ENCODE measurements at places on chromosomes 11 and 22.

- DNase-seq: no peak
Measured at GRCh38 chr11:28461846-28462245, 353.7 kb downstream of the METTL15 start.

- DNase-seq: no peak
Measured at GRCh38 chr22:31122196-31122531, 602 bp upstream of the INPP5J start.

- DNase-seq: no peak
Measured at GRCh38 chr11:119121811-119122124, 388 bp downstream of the HINFP start.

DNA sequence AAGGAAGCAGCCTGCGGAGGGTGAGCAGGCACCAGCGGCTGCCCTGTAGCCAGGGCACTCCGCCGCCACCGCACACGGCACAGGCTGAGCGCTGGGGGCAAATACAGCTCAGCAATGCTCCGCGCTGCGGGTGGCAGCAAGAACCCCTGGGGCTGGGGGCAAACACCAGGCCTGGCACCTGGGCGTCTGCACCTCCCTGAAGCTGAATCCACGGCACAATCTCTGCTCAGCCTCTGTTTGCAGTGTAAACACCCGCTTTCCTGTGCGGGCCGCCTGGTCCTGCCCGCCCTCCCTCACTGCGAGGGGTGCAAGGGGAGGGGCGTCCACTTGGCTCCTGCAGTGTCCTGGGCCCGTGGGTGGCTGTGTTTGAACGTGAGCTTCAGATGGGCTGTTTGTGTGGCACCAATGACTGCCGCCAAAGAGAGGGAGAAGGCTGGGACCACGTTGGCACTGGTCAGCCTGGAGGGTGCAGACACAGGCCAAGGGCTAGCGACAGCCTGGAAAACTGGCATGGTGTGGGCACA lies 14.8 kb upstream of the MPPED1 start:
- no peak for DNase-seq

- no peak for DNase-seq
Measured at GRCh38 chr11:135006800-135007199, 594.8 kb upstream of the B3GAT1 start.

GRCh38 chr22:33723915-33724314 lies 196.4 kb downstream of the LARGE1 start:
- DNase-seq: no peak

- DNase-seq: no peak
Measured at GRCh38 chr11:96798445-96798844, 408.6 kb downstream of the JRKL start.

GRCh38 chr11:68682531-68682961 lies 1.8 kb upstream of the GAL start:
- no peak for DNase-seq

DNA sequence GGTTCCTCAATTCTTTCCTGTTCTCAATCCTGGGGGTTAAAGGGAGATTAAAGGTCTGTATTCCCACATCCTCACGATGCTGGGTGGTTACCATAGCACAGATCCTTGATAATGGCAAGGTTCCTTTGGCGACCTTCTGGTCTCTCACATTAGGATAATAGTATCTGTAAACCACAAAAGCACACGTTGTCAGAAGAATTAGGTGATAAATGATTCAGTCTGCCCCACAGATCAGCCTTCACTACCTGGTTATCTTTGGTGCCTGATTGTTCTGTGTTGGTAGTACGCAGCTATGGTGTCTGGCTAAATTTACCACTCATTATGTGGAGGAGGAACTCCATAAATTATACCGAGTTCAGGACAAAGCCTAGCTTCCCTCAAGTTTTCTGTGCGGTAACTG lies 78.4 kb downstream of the C2CD3 start:
- DNase-seq: no peak

GRCh38 chr22:46058591-46059519 lies 81.9 kb upstream of the WNT7B start:
- no peak for DNase-seq

DNA sequence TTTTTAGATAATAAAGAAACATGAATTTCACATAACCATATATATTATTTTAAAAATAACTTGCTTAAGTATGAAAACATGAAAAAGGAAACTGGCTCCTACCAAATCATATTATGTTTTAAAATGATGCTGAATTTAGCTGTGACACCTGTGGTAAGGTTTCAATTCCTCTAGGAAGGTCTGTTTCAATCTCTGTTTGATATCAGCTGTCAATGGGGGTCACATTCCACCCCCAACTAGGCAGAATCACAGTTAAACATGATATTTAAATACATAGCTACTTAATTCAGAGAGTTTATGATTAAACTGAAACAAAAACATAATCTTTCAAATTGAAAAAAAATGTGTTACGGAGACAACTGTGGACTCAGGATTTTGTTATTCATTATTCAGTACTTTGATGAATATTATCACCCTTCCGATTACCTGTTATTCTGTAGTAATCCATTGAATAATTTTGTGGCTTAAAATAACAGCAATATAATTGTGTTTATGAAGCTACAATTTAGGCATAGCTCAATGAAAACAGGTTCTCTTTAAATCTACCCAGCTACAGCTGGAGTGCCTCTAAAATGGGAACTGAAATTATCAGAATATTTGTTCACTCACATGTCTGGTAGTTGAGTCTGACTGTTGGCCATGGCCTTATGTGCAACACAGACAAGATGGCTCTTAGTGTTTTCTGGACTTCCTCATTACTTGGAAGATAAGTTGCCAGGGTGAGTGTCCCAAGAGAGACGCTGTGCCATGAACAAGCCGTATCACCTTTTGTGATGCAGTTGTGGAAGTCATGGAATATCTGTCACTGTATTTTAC lies 244.6 kb upstream of the ANO3 start:
- no peak for DNase-seq

DNA sequence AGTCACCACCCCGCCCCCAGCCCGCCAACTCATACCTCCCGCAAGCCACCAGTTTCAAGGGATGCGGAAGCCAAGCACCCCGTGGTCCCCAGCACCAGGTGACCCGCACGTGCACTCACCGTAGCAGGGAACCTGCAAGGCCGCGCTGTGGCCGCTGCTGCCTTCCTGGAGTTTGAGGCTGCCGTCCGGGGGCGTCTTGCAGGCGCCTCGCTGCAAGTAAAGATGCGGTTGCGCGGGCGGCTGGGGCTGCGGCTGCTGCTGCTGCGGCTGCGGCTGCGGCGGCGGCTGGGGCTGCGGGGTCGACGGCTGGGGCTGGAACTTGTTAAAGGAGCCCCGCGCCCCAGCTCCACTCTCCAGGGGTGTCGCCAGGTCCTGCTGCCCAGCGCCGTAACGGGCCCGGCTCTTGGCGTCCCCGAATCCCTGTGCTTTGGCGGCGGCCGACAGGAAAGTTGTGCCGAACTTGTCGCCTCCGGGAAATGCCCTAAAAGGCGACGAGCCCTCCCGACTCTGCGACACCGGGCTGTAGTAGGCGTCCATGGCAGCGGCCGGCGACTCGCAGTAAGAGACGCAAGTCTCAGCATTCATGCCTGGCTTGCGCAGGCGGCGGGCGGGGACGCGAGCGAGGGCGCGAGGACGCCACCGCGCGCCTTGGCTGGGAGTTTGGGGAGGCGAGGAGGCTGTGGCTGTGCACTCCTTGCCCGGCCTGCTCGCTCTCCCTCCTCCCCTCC lies at the start of gene ALX4:
TSS of gene ALX4 (minus strand) at position 662 of the 728 bp plus-strand sequence. CDS start at position 585, 77 bp downstream.
- DNase-seq: no peak

GRCh38 chr11:73143126-73143838 lies 1.2 kb upstream of the FCHSD2 start:
- DNase-seq: no peak

- DNase-seq: no peak
Measured at GRCh38 chr22:39179841-39180335, 27.4 kb upstream of the CBX7 start.

GRCh38 chr11:34865261-34865660 lies 50.9 kb downstream of the APIP start:
- no peak for DNase-seq

- DNase-seq: no peak
Measured at GRCh38 chr22:46081036-46081830, 69.1 kb upstream of the PPARA start.

DNA sequence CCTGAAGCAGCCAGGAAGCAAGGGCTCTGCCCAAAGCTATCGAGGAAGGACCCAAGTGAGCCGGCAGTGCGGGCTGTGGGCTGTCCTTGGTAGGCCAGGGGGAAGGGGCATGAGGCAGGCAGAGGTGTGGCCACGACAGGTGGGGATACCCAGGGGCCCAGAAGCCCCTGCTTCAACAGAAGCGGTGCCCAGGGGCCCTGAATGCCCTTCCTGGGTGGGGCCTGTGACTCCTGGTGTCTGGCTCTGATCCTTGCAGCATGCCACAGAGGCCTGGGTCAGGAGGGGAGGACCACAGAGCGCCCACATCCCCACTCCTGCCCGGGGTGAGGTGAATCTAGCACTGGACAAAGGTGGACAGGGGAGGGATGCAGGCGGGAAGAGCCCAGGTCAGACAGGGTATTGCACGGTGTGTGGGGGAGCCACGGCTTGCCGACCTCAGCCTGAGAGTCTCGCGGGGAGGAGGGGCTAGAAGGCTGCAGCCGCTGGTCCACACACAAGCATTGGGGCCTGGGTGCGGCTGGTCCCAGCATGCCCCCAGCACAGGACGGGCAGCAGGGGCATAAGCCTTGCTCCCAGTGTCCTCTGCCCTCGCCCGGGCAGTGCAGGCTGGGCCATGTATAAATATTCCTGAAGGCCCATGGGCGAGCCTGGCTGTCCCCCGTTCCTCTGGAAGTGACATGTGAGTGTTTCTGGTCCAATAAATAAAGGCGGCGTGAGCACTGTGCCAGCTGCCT lies 19.0 kb downstream of the MAFF start:
- DNase-seq: no peak

- DNase-seq: no peak
Measured at GRCh38 chr11:61349189-61349751, 12.4 kb downstream of the CYB561A3 start.

DNA sequence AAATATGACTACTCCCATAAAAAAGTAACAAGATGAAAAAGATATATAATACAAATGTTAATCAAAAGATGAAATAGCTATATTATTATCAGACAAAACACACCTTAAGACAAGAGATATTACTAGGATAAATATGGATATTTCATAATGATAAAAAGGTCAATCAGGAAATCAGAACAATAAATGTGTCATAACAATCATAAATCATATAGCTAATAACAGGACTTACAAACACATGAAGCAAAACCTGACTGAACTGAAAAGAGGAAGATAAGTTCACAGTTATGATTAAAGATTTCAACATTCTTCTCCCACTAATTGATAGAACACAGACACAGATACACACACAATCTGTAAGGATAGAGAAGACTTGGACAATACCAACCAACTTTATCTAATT lies 47.2 kb downstream of the EIF3M start:
- DNase-seq: no peak

DNA sequence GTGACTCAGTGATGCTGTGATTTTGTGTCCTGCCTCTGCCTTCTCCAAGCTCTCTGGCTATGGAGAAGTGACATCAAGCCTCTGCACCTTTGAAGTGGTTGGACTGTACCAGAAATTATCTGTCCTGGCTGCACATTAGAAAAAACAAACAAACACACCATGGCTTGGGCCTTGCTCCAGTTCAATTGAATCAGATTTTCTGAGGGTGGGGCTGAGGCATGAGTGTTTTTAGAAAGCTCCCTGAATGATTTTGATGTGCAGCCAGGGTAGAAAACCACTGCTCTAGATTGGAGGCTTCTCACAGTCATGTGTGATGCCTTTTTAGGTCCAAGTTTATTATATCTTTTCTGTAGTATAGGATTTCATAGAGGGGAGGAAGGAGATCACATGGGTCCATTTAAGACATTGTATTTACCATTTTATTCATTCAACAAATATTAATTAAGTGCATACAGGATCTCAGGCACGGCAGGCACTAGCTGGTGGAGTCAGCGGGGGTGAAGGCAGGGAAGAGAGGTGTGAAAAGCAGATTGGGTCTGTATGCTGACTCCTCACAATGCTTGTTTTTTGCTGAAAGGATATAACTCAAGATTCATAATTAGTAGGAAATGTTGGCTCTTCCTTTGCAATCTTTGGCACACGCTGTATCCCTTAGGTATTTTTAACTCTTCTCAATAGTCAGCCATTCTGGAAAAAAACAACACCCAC lies 7.1 kb upstream of the VSTM5 start:
- DNase-seq: no peak

GRCh38 chr22:50708996-50709395 lies 29.0 kb upstream of the ACR start:
- DNase-seq: no peak

- no peak for DNase-seq
Measured at GRCh38 chr22:38694049-38694448, 6.7 kb downstream of the JOSD1 start.

- no peak for DNase-seq
Measured at GRCh38 chr22:47987885-47988515, 1225.5 kb downstream of the TBC1D22A start.

DNA sequence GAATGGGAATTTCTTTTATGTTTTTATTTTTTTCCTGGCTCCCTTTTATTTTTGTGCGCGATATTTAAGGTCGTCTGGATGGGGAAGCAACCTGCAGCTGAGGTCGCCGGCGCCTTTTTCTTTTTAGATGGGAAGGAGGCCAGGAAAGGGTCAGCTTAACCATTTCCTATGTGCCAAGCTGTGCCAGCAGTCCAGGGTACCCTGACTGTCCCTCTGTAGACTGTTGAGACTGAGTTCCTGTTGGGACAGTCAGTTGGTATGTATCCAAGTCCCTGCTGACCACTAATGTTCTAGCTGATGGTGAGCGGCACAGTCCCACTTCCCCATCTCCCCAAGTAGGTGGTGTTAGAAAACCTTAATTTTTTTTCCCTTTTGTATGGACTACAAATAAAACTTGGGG lies 10.5 kb downstream of the RBM14 start:
- DNase-seq: no peak

- no peak for DNase-seq
Measured at GRCh38 chr11:61696602-61697001, 16.4 kb downstream of the DAGLA start.

Data from CD4-positive, alpha-beta T cell treated with Interleukin-17A for 4 hours (primary cell).